ENCODE measurements at places on chromosomes 11 and 22.

GRCh38 chr11:117906710-117907109, 22.5 kb downstream of the TMPRSS13 start:
- DNase-seq, result no peak

GRCh38 chr22:47259049-47259448, 496.6 kb downstream of the TBC1D22A start:
- no peak for DNase-seq

- peak; percentile 33 for DNase-seq
Observed at GRCh38 chr11:111531687-111532364, 8.7 kb upstream of the LAYN start.

DNA sequence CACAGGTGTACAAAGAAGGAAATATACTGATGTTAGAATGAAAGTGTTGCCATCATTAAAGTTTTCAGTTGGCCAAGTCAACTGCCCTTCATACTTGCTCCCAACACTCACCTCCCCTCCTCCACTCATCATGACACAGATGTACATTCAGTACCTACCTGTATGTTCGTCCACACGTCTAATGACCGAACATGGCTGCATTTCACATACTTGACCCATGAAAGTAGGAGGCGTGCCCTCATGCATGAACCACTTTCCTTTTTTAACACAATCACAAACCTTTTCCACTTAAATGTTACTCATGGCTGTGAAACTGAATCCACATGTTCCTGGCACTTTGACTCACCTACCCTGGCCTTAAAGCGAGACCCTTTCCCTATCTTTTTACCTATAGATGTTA, 3.2 kb upstream of the BUD13 start:
- DNase-seq, result no peak

DNA sequence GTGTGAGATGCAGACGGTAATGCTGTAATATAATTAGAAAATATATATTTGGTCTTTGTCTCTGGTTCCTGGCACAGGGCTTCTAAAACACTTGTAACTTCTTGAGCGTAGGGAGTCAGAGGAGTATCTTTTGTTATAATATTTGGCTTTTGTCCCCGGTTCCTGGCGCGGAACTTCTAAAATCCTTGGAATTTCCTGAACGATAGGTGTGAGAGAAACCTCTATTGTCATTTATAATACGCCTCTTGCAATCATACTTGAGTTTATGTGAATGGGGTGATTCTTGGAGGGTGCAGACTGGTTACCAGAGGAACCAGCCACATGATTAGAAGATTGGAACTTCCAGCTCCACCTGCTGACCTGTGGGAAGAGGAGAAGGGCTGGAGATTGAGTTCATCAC, 54.1 kb upstream of the ZBED5 start:
- no peak for DNase-seq

- no peak for DNase-seq
Observed at GRCh38 chr11:95736809-95737208, 52.8 kb downstream of the FAM76B start.

DNA sequence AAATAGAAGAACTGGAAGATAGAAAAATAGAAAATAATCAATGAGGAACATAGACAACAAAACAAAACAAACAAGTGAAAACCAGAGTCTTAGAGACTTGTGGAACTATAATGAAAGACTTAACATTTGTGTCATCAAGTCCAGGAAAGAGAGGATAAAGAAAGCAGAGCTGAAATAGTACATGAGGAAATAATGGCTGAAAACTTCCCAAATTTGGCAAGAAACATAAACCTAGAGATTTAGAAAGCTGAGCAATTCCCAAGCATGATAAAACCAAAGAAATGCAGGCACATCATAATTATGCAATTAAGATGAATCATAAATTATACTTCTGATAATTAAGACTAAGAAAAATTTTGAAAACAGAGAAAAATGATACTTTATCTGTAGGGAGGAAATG, 614.5 kb downstream of the ETS1 start:
- no peak for DNase-seq

DNA sequence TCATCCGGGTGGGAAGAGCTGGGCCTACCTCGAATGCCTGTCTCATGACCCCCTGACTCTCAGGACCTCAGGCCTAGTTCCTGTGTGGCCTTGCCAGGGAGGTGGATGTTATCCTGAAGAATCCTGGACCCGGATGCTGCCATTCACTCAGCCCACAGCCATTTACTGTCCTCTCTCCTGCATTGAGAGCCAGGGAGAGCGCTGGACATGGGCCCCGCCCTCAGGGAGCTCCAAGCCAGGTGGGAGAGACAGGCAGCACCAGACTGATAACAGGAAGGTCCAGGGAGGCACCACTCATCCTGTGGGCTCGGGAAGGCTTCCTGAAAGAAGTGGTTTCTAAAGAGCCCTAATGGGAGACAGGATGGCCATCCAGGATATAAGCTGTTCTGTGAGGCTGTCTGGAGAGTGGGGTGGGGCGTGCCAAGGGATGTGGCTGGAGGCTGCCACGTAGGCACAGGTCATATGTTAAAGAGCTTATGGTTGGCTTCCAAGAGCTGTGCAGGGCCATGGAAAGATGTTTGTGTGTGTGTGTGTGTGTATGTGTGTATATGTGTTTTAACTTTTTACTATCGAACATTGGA, 8.6 kb downstream of the SERPINH1 start:
- no peak for DNase-seq

DNA sequence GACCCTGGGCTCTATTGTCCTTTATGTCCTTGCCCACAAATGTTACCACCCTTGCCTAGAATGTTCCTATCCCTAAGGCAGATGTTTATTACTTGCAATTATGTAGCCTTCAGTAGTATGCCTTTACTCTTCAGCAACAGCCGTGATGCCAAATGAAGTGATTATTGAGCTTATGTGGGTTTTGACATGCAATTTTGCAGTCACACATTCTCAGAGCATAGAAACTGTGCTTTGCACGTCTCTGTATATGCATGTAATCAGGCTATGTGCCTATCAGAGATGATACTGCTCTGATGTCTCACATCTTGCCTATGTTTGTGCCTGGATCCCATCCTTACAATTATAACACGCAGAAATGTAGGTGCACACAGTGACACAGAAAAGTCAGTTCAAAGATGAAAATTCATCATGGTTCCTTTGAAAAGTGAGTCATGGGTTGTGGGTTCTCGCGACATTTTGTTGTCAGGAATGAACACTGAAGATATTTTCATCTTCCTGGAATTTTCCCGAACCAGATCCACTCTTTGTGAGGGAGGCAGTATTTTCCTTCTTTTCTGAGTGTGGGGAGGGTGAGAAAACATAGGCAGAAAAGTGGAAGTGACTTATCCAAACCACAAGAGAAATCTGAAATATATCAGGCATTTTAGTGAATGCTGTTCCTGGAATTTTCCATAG, 81.1 kb downstream of the BMAL1 start:
- DNase-seq, result no peak

- no peak for DNase-seq
Observed at GRCh38 chr11:5368502-5369043, 15.0 kb upstream of the OR51M1 start.

DNA sequence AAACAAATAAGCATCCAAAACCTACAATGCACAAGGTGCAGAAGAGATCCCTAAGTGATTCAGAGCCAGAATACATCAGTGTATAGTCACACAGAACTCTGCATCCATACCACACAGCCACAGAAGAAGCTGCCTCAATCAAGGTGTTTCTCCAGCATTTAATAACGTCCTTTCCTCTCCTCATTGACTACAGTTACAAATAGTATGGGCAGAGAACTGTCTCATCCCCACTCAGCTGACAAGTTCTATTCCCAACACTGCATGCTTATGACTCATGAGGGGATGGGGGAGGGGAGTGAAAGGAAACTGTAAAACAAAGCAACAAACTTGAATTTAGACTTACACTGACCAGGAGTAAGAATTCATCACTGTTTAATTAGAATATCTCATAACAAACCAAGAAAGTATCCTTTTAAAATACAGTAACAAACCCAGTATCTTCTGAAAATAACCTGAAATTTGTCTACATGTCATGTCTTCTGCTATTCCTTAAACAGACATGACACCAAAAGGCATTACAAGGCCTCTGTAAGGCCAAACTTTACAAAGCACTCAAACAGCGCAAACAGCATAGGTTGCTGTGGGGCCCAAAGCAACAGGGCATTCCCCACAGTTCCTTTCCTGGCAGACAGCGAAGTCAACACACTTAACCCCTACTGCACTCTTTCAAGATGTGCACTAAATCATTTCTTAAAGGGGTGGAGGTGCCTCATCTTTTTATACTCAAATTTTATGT, 29.3 kb downstream of the CELF1 start:
- DNase-seq, result peak; percentile 60

DNA sequence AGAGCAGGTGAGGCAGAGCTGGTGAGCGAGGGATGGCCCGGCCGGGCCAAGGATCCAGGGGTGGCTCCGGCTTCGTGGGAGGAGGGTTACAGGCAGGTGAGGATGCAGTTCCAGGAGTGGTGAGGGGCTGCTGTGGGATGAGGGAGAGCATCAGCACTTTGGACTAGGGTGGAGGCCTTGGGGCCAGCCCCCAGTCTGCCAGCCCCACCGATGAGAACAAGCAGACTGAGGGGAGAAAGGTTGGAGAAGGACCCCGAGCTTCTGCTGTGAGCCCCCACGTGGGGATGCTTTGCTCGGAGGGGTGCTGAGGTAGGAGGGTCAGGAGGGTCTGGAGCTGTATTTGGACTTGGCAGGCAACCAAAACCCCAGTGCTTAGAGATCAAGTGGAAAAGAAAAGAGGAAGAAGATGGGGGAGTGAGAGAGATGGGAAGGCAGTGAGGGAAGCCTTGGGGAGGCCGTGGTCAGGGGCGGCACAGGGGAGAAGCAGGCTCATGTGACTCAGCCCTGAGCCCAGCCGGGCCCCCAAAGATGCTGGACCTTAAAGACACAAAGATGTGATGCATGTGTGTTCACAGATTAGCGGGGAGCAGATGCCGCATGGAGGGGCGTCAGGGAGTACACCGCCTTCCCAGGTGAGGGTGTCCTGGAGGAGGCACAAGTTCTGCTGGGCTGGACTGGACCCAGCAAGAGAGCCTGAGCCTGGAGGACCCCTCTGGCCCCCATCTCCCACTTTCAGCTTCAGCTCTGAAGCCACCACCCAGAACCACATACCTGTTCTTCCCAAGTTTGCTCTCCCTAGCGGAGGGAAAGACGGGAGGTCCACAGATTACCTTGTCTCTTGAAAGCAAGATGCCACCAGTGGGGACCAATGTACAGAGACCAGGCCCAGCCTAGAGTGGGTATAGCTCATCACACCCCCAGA, 91.3 kb downstream of the CDKN1C start:
- DNase-seq, result no peak

DNA sequence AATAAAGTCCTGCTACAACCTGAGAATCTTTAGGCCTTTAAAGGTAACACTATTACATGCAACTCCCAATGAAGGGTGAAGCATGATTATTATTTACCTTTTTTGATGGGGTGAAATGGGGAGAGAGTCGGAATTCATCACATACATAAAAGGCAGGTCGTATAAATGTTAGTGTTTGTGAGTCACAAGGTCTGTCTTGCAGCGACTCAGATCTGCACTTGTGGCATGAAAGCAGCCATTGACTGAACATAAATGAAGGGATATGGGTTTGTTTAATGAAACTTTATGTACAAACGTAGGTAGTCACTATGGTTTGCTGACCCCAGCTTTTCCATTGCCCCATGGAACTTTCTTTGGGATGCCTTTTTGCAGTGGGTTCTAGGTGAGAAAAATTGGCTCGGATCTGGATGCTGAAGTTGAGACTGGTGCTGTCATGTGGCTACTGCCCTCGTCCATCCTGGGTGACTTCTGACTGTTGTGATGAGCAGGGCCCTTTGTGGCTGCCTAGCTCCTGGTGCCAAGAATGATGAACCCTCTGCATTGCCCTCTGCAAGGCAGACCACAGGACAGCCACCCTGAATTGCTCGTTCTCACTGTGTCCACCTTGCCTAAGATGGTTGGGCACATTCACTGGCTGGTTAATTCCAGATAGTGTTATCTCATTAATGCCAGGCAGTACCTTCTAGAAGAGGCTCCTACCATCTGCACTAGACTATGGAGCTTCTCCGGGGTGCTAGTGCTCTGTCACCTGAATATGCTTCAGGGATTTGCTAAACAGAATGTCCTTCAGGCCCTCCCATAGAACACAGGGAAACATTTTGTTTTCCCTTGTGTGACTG, 11.3 kb downstream of the GGTLC2 start:
- no peak for DNase-seq

GRCh38 chr22:48631288-48631863, 1196.3 kb downstream of the BRD1 start:
- DNase-seq, result no peak

DNA sequence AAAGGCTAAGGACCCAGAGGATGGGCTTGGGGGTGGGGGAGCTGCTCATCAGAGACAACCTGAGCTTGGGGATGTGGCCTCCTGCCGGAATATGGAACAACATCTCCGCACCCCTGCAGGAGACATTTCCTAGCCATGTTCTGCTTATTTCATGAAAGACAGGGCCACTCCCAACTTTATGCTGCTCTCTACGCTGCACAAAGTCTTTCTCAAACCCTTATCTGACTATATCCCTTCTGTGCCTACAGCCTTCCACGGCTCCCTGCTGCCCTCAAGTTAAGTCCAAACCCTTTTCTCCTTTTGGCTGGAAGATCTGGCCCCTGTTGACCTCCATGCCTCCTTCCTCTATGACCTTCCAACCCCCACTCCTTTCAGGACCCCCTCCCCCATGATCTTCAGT, 562.0 kb downstream of the MN1 start:
- DNase-seq, result no peak

GRCh38 chr11:93236741-93237675, 39.2 kb upstream of the SLC36A4 start:
- peak; percentile 6 for DNase-seq

DNA sequence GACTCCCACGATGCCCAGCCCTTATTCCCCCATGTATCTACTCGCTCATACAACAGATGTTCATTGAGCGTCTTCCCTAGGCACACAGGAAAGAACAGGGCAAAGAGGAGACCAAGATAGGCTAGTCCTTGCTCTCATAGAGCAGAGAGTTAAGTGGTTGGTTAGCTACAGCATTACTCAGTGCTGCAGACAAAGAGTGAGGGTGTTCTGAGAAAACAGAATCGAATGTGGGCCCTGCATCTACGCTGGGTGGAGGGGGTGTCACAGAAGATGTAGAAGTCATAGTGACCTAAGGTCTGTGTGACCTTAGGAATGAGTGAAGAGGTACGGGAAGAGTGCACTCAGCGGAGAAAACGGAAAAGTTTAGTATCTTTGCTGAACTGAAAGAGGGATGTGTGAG, 12.3 kb downstream of the PSMD13 start:
- no peak for DNase-seq

- DNase-seq, result no peak
Observed at GRCh38 chr11:133515107-133515506, 17.2 kb downstream of the OPCML start.

DNA sequence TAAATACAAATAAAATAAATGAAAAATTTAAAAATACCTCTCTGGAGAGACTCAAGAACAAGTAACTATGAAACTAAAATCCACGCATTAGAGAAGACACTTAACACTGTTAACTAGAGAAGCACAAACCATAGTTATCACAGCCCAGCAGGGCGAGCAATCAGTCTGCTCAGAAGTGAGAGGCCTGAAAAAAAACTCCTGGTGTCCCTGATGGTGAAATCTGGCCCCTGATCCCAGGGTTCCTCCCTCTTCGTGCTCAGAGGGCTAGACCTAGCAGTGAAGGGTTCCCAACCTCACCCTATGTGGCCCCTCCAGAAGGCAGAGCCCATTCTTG, 49.7 kb upstream of the VPREB1 start:
- DNase-seq, result no peak
